COLO829 (cell line): ENCODE measurements at places on chromosomes 2 and 18.

GRCh38 chr18:36735130-36735529 is 93.7 kb downstream of the TPGS2 start:
- no peak for DNase-seq

- DNase-seq, result peak; percentile 52
These were observed 155.8 kb downstream of the INO80D start for GRCh38 chr2:205930209-205930608.

DNA sequence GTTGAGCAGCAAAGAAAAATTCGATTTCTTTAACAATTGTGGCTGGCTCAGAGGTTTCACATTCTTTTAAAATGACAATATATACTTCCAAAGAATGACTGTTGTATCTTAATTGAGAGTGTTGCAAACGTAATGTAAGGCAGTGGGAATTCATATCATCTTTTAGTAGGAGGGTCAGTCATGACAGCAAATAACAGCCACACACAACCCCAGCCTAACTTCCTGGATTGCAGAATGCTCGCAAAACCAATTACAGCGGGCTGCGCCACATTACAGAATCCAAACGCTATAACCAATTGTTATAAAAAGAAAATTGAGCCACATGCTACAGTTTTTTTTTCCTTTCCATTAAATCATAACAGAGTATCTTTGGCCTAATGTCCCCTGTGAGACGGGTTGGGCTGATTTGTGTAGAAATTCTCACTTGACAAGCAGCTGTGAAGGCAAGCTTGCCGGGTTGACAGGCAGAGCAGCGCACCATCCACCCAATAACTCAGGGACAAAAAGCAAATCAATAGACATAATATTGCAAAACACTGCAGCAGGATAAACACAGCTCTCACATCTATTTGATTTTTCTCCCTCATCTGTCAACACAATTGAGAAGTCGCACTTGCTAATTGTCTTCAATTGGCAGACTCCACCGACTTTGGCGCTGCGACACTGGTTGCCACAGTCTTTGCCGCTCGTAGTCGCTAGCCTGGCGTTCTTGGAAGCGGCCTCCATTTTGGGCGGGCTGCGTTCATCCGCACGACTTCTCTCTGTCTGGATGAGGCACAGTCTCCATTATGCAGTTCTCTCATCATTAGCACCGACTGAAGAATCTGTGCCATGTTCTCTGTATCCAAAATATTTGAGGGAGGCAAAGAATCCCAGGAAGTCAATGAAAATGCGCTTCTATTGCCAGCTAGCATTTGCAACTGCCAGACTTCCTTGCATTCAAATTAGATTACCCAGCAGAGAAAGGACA is 95.0 kb upstream of the CCDC68 start:
- DNase-seq, result no peak

- DNase-seq, result no peak
These were observed 41.6 kb upstream of the GPR39 start for GRCh38 chr2:132374961-132375360.

- DNase-seq, result peak; percentile 79
These were observed 884 bp upstream of the RAPH1 start for GRCh38 chr2:203535784-203536585.

- DNase-seq, result no peak
These were observed 13.3 kb downstream of the DGKD start for GRCh38 chr2:233367586-233367985.

DNA sequence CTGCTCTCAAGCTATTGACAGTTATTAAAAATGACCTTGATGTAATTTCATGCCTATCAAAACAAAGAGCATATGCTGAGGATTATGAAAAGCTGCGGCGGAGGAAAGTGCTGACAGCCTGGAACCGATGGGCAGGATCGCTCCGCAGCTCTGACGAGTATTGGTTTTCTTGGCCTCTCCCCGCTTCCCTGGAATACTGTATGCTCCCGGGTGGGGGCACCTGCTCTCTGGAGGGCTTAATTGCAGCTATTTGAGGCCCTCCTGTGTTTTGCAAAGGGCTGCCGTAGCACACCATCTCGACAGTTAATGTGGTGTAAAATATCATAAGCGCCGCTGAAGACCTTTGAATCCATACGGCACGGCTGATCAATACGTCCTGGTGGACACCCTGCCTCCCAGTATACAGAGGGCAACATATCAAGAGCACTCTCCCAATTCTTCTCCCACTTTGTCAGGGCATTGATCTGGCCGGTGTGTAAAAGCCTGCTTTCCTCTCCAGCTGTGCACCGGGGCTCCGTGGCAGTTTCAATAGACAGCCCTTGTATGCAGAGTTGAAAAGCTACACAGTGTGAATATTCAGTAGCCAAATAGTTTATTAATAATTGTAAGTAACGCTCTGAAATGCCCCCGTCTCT is 662.4 kb downstream of the GALR1 start:
- no peak for DNase-seq

- no peak for DNase-seq
These were observed 16.0 kb downstream of the FAM178B start for GRCh38 chr2:96970248-96970875.

DNA sequence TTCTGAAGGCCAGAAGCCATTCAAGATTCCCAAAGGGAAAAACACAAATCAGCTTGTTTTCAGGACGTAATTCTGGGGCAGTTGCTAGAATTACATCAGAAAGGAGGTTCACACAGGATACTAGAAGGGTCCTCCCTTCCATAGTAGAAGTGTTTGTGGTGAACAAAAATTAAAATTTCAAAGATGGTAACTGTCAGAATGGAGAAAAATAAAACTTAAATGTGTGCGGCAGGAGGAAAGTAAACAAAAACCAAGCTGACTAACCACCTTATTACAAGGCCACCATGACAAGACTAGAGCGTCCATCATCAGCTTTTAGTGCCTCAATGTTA is 9.7 kb upstream of the TPRKB start:
- no peak for DNase-seq

DNA sequence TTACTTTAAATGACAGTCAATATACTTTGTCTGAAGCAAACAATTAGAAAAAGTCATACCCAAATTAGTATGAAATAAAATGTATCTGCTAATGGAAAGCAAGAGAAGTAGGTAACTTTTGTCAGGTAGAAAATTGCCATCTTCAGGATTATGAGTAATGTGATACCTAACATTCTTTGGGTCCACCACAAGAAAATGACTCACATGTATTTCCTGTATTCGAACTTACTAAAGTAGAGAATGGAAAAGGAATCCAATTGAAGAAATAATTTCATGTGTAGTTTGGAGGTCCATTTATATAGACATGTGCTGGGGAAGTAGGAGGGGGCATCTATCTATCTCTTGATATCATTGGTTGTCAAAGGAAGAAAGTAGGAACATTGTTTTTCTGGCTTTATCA is 636.2 kb upstream of the CHAC2 start:
- DNase-seq, result no peak

DNA sequence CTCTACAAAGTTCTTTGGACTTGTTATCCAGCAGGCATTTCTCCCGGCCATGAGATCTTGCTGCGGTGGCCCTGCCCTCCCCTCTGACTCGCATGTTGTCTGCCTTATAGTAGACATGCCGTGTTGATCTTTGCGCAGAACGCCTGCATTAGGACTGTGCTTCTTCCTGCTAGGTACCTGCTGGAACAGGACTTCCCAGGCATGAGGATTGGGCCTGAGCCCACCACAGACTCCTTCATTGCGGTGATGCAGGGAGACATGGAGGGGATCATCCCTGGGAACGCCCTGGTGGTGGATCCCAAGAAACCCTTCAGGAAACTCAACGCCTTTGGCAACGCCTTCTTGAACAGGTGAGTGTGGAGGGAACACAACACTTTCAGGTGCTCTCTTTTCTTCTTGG is 10.1 kb downstream of the EHD3 start:
- no peak for DNase-seq

GRCh38 chr18:77250926-77251729 is 1.5 kb downstream of the GALR1 start:
- DNase-seq, result no peak

- DNase-seq, result no peak
These were observed 41.1 kb downstream of the IWS1 start for GRCh38 chr2:127485051-127485693.

DNA sequence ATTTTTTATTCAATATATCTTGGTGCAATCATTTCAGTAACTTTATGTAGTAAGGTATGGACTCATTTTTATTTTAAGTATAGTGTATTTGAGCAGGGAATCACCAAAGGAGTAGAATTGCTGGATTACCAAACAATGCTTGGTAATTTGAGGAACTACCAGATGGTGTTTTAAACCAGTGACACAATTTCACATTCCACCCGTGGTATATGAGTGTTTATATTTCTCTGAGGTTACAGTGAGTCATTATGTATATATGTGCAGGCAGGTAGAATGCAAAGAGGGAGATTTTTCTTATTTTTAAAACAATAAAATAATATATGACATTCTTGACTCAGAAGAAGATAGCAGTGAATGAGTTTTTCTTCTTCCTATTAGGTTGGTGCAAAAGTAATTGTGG is 596.9 kb downstream of the DCC start:
- no peak for DNase-seq

GRCh38 chr18:50594942-50595341 is 35.1 kb downstream of the MAPK4 start:
- peak; percentile 29 for DNase-seq

DNA sequence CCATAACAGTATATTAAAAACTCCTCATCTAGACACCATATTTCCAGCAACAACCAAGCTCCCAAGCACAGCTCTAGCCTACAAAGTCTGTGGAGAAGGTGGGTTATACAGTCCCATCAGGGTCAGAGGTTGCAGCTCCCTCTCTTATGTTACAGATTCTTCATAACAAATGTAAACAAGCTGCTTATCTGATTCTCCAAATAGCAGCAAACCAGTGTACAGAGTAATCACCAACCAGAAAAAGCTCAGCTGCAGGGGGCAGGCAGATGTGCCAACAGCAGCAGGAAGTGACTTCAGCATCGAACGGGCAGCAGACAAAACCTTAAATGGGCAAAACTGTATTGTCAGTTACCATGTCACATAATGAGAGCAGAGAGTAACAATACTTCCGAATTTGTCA is 52.9 kb upstream of the NABP1 start:
- no peak for DNase-seq

DNA sequence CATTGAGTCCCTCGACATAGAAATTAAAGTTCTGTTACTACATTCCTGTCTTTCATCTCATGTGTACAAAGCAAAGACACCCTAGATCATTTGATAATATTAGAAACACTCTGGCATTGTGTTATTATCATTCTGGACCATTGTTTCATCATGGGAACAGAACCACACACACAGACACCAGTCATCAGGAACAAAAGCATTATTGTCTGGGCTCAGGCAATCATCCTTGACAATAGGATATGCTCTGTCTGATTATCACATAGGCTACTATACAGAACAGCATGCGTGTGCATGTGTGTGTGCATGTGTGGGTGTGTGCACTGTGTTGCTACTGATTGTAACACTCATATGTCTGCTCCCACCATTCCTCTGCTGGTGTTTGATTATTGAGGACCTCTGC is 242.5 kb downstream of the SH3BP4 start:
- no peak for DNase-seq

GRCh38 chr2:203780231-203780630 is 73.8 kb downstream of the CD28 start:
- no peak for DNase-seq

DNA sequence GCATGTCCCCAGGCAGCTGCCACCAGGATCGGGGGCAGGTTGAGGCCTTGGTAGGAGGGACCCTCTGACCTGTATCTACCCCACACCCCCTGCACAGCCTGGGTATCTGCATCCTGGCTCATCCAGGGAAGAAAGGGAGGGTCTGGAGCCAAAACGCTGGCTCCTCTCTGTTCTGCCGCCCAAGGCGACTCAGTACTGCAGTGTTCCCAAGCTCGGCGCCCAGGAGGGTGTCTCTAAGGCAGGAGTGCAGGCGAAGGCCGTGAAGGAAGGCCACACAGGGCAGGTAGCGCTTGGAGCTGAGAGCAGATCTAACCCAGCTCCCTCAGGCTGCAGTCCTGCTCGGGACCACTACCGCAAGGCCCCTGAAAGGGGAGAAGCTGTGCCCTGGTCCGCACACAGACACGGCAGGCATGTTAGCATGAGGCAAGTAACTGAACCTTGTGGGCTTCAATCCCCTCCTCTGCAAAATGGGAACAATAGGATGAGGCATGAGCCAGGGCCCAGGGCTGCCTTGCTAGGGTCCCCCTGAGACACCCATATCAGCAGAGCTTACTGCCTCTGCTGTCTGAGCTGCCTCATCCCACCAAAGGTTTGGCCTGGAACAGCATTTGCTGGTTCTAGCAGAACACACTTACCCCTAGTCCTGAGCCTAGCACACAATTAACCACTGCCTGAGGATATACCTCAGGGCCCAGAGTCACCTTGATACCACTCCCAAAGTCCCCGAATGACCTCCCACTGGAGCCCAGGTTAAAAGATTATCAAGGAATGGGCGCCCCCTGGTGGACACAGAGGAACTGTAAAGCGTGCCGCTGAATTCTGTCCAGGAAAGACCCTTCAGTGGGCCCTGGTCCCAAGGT is 6.5 kb downstream of the PTMA start:
- peak; percentile 62 for DNase-seq

GRCh38 chr2:46984642-46985476 is 69.3 kb upstream of the MCFD2 start:
- DNase-seq, result peak; percentile 94

GRCh38 chr2:88416016-88416663 is 36.4 kb downstream of the FOXI3 start:
- DNase-seq, result no peak

GRCh38 chr18:35494251-35495220 is 3.2 kb downstream of the INO80C start:
- no peak for DNase-seq

DNA sequence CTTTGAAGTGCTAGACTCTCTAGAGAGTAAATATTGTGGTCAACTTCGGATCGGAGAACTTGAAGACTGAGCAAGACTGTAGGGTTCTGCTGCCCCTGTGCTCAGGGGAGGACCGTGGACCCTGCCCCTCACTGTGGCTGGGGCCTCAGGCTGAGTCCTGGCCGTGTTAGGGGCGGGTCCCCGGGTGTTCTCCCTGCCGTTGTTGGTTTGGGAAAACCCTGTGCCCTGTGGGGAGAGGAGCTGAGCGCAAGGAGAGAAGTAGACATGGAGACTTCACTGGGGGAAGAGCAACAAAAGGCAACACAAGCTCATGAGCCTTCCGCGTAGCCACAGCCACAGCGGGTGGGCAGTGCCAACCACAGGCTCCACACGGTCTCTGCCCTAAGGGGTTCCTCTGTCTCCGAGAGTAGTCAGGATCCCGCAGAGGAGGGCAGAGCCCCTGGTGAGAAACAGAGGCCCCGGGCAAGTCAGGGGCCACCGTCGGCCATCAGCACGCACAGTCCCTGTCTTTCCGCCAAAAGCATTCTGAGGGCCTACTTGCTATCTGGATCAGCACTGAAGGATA is 53.1 kb downstream of the NTSR2 start:
- no peak for DNase-seq
